ENCODE measurements at places on chromosomes 3 and 15.

GRCh38 chr3:52983336-52983807 lies 62.5 kb downstream of the SFMBT1 start:
- DNase-seq = no peak

DNA sequence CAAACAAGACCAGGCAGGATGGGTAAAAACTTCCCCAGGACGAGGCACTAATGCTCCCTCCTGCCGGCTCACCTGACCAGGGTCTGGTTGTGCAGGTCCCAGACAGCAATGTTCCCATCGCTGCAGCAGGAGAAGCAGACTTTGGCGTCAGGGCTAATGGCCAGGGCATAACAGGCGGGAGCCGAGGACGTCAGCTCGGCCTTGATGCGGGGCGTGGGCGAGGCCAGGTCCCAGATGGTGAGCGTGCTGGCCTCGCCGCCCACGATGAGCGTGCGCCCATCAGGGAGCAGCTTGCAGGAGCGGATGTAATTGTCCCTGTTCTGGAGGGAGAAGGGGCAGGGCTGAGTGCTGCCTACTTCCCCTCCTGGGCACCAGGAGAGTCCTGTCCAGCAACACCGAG lies 43.4 kb downstream of the TLE3 start:
- no peak for DNase-seq

DNA sequence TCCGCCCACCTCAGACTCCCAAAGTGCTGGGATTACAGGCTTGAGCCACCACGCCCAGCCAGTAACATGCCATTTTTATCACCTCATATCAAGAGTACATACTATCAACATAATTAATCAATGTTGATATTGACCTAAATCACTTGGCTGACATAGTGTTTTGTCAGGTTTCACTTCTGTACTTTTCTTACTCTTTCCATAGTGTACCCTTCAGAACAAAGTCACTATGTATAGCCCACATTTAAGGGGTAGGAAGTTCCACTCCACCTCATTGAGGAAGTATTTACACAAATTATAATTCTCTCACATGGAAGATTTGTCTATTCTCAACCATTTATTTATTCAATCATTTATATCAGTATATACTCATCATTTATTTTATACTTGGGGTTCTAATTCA lies 145.2 kb downstream of the STAG1 start:
- no peak for DNase-seq

DNA sequence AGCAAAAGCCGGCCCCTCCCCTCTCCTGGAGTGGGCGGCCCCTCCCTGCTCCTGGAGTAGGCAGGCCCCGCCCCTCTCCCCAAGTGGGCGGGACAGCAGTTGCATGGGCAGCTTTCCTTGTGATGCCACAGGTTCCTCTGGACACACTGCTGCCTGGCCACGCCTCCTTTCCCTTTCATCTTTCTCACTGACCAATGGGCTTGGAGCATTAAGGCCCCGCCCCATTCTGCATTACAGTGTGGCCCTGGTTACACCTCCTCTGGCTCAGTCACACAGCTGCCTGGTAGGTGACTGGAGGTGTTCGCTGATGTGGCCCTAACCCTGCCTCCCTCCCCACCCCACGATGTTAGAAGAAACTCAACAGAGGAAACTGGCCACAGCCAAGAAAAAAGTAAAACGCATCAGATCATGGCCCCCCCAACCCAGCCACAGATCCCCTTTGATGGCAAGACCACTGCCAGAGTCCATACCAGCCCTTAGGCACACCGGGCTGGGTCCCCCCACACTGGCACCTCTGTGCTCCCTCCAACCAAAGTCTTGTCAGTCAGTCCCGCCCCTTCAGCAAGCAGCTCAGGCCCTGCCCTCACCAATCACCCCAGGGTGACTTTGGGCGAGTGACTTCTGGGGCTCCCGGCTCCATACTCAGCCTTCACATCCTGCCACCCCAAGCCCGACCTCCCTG lies 84.3 kb downstream of the ADAMTS7 start:
- DNase-seq = peak; percentile 5

DNA sequence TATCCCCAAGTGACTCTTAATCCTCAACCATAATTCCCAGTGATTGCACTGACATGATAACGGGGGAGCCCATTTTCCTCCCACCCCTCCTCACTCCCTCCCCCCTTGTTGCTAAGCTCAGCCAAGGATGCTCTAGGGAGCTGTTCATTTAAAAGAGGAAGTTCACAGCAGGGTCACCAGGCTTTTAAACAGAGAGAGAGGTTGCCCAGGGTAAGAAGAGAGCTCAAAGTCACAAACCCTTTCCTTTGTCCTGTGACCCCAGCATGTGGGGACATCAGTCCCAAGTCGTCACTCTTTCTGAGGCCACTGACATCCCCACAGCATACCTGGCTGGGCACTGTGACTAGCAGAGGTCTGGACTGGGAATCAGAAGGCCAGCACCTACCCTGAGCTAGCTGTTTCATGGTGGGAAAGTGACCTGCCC lies 144.1 kb downstream of the RORA start:
- DNase-seq = peak; percentile 17

DNA sequence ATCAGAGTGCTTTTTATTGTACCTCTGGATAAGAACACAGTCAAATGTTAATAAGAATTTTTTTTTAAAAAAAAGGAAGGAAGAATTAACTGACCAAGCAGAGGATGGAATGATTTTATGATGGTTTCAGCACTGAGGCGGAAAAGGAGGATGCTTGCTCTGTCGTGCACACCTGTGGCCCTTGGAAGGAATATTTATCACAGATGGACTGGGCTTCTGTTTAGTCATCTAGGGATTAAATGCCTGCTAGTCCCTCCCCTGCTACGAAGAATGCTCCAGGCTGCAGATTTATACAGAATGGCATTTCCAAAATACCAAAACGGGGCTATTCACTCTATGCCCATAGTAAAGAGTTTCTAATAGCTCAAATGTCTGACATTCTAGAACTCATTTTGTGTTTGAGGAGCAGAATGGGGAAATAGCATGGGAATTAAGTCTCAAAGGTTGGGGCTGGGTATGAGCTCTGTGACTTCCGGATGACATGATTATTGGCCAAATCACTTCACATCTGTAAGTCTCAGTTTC lies 92.8 kb upstream of the BCL6 start:
- DNase-seq = no peak

DNA sequence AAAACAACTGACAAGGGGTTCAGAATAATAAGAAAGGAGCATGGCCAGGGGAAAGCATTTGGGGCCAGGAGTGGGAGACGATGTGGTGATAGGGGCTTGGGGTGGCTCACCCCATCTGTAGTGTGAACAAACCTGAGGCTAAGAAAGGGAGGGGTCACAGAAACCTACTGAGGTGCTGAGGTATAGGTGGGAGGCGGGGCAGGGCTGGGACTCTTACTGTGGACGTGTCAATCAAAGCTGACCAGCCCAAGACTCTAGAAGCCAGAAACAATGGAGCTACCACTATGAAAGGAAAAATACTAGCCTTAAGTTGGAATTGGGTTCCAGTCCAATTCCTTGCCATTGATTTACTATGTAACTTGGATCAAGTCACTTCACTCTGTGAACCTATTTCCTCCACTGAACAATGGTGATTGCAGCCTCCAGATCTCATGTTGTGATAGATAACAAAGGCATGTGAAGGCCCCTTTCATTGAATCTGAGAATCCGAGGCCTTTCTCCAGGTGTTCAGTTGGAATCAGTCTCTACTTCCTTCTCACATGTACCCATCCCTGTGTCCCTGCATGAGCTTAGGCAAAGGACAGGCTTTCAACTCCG lies 260.9 kb upstream of the HES1 start:
- DNase-seq = no peak

- no peak for DNase-seq
These were observed 693 bp upstream of the STAB1 start for GRCh38 chr3:52494445-52494844.
